AG10803 (cell line): ENCODE measurements at places on chromosomes 7 and 10.

- no peak for DNase-seq
These were observed at the start of gene NKX6-2 for GRCh38 chr10:132785723-132786475. TSS of gene NKX6-2 (minus strand) at chr10:132786147. CDS start at chr10:132785948, 199 bp downstream.

- peak; percentile 73 for DNase-seq
These were observed 9.0 kb downstream of the MRPL32 start for GRCh38 chr7:42940985-42941847.

GRCh38 chr7:1922870-1923236 lies 252.8 kb downstream of the ELFN1 start:
- peak; percentile 49 for DNase-seq

- no peak for DNase-seq
These were observed 14.8 kb upstream of the PRKAG2 start for GRCh38 chr7:151891753-151892152.

GRCh38 chr7:50693455-50694130 lies 89.1 kb downstream of the GRB10 start:
- DNase-seq: no peak

- no peak for DNase-seq
These were observed 186.6 kb upstream of the LYZL1 start for GRCh38 chr10:29102233-29102632.

- DNase-seq: no peak
These were observed 3.7 kb downstream of the DDX56 start for GRCh38 chr7:44569959-44570358.

DNA sequence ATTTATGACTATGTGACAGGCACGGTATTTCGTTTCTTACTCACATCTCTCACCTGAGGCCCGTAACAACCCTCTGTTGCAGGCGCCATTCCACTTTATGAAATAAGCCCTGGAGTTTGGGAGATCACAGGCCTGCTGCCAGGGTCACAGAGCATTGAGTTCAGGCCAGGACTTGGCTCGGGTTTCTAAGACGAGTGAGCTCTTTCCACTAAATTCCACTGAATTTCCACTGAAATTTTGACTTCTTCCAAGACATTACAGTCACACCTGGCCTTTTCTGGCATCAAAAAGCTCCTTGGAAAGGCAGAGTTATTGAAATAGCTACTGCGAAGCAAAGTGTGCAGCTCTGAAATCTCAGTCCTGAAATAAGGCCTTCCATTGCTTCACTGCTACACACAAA lies 282.8 kb upstream of the MGMT start:
- no peak for DNase-seq
